ENCODE measurements at places on chromosomes 6 and 20.

DNA sequence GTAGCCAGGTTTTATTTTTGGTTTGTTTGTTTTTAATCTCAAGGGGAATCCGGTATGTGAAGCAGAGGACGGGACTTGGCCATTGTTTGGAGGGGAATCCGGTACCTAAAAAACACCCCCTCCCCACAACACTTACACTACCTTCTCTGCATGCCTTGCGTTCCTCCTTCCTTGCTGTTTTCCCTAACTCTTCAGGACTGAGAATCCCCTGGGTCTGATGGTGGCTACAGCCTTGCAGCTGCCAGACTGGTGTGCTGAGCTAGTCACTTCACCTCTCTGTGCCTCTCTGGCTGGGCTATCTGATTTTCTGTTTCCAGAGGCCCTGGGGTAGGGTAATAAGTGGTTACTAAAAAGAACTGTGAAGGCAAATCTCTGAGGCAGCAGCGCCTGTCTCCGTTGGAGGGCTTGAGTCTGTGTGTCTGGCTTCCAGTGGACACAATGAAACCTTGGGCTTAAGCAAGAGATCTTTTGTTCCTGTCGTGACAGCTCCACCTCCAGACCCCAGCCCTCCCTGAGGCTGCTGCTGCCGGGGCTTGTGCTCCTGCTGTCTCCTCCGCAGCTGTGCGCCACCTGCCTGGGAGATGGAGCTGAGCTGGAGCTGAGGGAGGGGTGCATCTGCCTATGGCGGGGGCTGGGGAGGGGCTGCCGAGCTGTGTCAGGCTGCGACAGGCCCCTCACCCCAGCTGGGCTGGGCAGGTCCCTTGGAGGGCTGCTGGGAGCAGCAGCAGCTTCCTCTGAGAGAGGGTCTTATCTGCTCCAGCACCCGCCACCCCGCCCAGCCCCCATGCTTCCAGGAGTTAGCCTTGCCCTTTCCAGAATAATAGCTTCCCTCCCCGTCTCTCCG, 65.8 kb upstream of the CCDC167 start:
- DNase-seq = no peak

- no peak for DNase-seq
Measured at GRCh38 chr20:62220666-62221568, 839 bp upstream of the HRH3 start.

- no peak for DNase-seq
Measured at GRCh38 chr6:25105070-25105925, 169.5 kb upstream of the RIPOR2 start.

- no peak for DNase-seq
Measured at GRCh38 chr6:39924283-39924682, 10.0 kb downstream of the MOCS1 start.
